Pulmonary artery endothelial cell (primary cell): ENCODE measurements at places on chromosomes 16 and 17.

GRCh38 chr17:15999974-16000827 lies 577 bp downstream of the TTC19 start:
- no peak for DNase-seq

- DNase-seq, result no peak
Observed at GRCh38 chr17:11885051-11885450, 112.2 kb downstream of the ZNF18 start.

GRCh38 chr16:81189100-81189664 lies 49.3 kb upstream of the BCO1 start:
- no peak for DNase-seq

DNA sequence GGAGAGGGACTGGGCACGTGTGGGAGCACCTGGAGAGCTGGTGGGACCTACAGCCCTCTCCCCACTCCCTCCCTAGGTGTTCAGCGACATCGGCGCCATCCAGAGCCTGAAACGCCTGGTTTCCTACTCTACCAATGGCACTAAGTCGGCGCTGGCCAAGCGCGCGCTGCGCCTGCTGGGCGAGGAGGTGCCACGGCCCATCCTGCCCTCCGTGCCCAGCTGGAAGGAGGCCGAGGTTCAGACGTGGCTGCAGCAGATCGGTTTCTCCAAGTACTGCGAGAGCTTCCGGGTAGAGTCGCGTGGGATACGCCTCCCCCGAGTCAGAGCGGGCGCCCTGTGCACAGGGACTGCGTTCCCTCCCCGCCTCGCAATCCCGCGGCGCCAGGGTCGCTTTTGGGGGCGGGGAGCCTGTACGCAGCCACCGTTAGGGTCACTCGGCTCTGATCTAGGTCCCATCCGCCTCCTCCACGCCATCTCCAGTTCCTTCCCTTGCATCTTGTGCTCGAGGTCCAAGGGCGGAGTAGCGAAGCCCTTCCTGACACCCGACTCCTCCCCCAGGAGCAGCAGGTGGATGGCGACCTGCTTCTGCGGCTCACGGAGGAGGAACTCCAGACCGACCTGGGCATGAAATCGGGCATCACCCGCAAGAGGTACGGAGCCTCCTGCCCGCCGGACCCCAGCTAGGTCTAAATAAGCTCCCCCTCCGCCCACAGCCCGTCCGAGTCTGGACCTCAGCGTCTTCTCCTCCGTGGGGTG lies 13.0 kb downstream of the SARM1 start:
- DNase-seq, result no peak

DNA sequence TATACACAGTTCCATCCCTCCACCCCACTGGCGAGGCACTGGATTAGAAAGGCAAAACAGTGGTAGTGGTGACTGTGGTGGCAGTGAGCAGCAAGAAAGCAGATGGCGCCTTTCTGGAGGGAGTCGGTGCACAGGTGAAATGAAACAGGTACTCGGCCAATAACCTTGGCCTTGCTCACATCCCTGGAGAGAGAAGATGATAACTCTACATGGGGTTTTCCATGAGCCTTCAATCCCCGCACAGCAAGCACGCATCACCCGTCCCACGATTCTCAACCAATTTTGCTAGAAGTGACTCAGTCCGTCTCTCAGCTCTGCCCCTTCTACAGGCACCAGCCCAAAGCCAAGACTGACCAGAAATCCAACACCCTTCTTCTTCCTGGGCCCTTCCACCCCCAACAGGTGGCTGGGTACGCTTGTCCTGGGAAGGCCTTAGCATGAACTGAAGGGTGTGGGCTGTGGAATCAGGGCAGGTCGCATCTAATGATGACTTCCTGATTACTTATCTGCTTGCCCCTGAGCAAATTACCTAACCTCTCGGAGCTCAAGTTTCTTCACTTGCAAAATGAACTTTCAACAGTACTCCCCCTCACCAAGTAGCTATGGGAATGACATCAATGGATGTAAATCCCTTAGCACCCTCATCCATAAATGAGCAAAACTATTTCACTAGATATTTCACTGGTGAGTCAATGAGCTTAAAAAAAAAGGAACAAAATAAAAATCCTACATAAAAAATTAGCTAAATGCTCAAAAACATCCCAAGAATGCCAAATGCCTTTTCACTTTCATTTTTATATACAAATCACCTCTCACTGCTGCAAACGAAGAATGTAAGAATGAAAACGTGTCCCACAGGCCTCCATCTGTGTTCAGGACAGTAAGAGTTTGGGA lies 18.0 kb downstream of the XPO6 start:
- peak; percentile 26 for DNase-seq

DNA sequence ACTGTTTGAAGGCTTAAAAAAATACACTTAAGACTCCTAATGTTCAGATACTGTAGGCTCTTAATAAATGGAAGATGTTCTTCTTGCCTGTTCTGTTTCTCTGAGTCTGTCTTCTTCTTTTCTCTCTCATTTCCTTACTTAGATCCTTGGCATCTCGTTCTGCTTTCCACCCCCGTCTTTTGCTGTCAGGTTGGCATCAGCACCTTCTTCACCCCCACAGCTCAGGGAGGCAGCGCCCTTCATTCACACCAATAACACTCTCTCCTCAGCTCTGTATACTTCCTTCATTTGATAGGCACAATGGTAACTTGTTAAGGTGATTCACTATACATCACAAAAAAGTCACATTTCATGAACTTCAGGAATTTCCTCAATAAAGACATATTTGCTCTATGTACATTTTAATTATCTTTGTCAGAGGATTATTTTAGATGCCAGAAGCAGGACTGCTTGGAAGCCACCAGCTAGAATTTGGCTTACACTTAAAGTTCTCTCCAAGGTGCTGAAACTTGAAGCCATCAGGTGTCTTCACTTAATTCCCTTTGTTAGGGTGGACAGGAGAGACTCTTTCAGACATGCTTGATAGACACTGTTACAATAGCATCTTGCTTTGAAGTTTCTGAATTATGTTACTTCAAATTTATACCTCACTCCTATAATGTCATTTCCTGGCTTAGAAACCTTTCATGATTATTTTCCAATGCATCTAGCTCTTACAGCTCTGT lies 670.1 kb upstream of the C16orf82 start:
- no peak for DNase-seq

DNA sequence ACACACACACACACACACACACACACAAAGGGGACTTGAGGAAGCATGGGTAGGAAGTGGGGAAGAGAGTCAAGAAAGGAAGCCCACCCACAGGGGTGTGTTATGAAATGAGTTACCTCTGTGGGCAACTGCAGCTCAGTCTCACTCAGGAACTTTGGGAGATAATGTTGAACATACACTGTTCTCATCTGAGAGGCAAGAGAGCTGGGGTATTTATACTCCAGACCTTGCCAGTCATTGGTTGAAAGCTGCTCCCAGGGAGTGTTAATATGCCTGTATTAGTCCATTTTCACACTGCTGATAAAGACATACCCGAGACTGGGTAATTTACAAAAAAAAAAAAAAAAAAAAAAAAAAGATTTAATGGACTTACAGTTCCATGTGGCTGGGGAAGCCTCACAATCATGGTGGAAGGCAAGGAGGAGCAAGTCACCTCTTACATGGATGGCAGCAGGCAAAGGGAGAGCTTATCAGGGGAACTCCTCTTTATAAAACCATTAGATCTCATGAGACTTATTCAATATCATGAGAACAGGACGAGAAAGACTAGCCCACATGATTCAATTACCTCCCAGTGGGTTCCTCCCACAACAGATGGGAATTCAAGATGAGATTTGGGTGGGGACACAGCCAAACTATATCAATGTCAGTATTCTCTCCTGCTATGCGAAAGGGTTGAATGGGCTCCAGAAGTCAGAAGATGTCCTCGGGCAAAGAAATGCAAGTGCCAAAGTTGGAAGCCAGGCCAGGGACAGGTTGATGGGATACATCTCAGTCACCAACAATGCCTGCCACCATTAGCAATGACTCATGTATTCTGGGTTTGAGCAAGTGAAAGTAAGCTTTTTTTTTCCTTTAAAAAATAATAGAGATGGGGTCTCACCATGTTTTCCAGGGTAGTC lies 270.5 kb downstream of the MRTFB start:
- DNase-seq, result no peak

GRCh38 chr17:79147746-79148506 lies 73.3 kb downstream of the ENGASE start:
- DNase-seq, result no peak

GRCh38 chr16:23026784-23027362 lies 122.4 kb downstream of the USP31 start:
- DNase-seq, result no peak

DNA sequence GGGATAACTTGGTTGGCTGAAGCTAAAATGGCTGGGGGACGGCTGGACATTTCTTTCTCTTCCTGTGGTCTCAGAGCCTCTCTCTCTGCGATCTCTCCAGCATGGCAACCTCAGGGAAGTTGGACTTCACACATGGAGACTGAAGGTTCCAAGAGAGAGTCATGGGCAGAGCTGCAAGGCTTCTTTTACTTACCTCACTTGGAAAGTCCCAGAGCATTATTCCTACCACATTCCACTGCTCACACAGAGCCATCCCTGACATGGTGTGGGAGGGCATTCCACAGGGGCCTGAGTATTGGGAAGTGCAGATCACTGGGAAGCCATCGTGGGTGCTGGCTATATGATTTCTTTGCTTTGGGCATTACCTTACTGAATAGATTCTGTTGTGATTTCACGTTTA lies 9.8 kb upstream of the SLC6A2 start:
- no peak for DNase-seq

DNA sequence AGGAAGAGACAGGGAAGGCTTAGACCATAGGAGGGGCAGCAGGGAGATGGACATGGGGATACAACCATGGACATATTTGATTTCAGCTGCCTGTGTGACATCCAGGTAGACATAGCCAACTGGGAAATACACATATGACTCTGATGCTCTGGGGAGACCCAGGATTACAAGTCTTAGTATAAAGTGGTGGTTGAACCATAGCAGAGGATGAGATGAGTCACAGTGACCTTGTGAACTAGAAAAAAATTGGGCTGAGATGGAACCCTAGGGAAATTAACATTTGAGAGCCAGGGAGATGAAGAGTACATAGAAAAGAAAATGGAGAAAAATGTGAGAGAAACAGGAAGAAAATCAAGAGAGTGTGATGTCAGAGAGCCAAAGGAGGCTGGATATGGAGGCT lies 10.2 kb downstream of the MARCHF10 start:
- no peak for DNase-seq

- no peak for DNase-seq
Observed at GRCh38 chr17:16488968-16489337, 3.0 kb downstream of the LRRC75A start.

- DNase-seq, result no peak
Observed at GRCh38 chr17:78429618-78429995, 51.2 kb downstream of the PGS1 start.

DNA sequence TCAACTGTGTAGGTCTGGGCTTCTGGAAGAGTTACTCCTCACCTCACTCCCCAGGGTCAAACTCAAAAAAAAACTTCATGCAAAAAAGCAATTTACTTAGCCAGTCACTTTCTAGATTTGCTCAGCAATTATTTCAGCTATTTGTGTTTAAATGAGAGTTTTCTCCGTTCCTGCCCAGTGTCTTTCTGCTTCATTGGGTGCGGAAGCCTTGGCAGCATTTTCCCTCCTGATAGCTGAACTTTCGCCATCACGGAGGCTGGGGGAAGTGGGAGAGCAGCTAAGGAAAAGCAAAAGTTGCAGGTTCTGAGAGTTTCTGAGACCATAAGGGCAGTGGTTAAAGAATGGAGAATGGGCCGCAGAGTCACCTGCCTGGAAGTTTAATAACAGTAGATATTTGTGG lies 287.1 kb upstream of the DYNLRB2 start:
- no peak for DNase-seq

DNA sequence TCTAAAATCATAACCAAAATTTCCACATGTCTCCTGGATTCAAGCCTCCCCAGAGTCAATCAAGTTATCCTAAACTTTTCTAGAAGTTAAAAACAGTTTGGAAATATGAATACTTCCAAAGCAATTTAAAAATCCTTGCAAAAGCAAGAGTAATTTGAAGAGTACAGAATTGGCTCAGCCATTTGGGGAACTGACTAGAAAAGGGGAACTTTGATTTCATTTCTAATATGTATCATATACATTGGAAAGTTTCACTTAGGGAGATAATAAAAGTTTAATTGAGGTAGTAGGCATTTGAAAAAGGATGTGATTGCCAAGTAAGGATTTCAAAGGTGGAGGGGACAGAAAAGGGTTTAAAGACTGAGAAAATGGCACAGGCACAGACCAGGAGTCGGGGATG lies 9.0 kb upstream of the SLFN12L start:
- no peak for DNase-seq

- DNase-seq, result no peak
Observed at GRCh38 chr16:66902648-66903543, 15.8 kb downstream of the CDH16 start.

DNA sequence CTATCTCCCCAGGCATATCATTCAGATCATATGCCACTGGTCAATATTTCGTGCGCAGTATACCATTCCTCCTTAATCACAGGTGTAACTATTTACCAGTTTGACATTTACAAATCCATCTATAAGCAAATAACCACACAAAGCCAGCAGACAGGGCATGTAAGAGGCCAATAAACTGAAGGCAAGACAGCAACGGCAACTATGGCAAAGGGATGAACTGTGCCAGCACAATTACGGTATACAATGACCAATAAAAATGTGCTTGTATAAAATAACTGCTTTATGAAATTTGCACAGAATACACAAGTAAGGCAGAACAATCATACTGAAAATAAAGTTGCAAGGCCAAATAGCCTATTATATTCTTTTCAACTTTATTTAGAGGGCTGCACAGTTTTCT lies 9.2 kb downstream of the NETO2 start:
- DNase-seq, result no peak

DNA sequence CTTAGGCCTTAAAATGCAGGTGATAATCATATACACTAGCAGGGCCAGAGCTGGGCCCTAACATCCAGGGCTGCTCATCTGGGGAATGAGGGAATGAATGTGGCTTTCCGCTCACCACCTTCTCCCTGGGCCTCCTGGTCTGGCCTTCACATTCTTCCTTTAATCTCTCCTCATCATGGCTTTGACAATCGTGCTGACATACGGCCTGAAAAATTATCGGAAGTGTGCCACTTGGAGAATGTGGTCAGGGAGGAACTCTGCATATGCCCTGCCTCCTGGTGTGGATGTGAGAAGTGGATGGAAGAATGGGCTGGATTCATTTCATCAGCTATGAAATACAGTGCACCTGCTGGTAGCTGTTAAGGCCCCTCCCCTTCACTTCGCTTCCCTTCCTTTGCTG lies 2.4 kb downstream of the WSCD1 start:
- no peak for DNase-seq

DNA sequence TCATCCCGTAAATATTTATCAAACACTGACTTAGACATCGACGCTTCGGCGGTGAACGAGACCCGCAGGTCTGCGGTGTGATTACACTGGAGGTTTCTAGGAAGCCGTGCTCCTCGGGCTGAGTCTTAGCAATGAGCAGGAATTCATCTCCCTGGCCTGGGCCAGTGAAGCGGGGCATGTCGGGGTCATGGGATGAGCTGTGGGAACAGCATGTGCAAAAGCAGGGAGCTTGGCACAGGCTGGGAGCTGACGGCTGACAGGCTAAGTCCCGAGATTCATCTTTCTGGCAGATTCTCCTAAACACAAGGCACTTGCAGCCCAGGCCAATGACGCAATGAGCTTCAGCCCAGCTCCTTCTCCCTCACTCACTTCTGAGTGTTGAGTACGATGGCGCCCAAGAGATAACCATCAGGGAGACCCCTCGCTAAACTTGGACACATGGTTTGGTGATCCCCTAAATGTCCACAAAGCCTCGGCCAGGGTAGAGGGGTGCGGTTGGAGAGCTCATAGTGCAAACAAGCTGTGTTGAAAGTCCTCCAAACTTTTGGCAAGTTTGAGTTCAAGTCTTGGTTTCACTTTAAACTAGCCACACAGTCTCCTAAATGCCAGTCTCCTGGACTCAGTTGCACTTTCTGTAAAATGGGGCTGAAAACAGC lies 12.8 kb downstream of the CRISPLD2 start:
- no peak for DNase-seq
